ENCODE measurements at places on chromosomes 16 and 17. TPM values are rescaled to one million over a fixed set of nuclear protein-coding genes. Genes with fewer than 3 reads are reported as not detected.

SEPTIN12 gene
- 0.18 TPM for total RNA-seq

RPRML gene
- total RNA-seq = not detected

C17orf100 gene
- total RNA-seq = 0.92 TPM

TBX2 gene
- 0.73 TPM for total RNA-seq

KRTAP4-3 gene
- not detected for total RNA-seq

INCA1 gene
- 0.97 TPM for total RNA-seq

MPO gene
- not detected for total RNA-seq

TSNAXIP1 gene
- 2.5 TPM for total RNA-seq

SLC52A1 gene
- total RNA-seq = 0.21 TPM

CCDC40 gene
- 11.9 TPM for total RNA-seq

KRTAP9-2 gene
- not detected for total RNA-seq

PRDM7 gene
- 0.16 TPM for total RNA-seq

TEDC2 gene
- 10.0 TPM for total RNA-seq

CIBAR2 gene
- not detected for total RNA-seq

PDF gene
- total RNA-seq = 1.8 TPM

SLC6A2 gene
- 0.38 TPM for total RNA-seq

DNAAF8 gene
- total RNA-seq = 1.2 TPM

RGS9 gene
- 1.6 TPM for total RNA-seq

TAC4 gene
- total RNA-seq = not detected

ZC3H7A gene
- 23.0 TPM for total RNA-seq

PSMD3 gene
- 130 TPM for total RNA-seq

TEX14 gene
- 0.38 TPM for total RNA-seq

MT1F gene
- total RNA-seq = 162 TPM

NPIPB13 gene
- total RNA-seq = 1.9 TPM

C17orf78 gene
- total RNA-seq = 0.41 TPM

CLEC19A gene
- 0.16 TPM for total RNA-seq

TM4SF5 gene
- total RNA-seq = not detected

CNGB1 gene
- 2.1 TPM for total RNA-seq

TP53I13 gene
- total RNA-seq = 13.0 TPM

AURKB gene
- total RNA-seq = 45.3 TPM

ALDH3A2 gene
- 35.4 TPM for total RNA-seq
